ENCODE measurements at places on chromosomes 16 and 17.

- no peaks in the 10 kb centered on the region for H3K36me3 ChIP-seq
- peaks cover 20% of the 10 kb centered on the region for H3K4me1 ChIP-seq
- no peak overlapping the region for H3K4me3 ChIP-seq
- no peak for DNase-seq
- H3K27me3 ChIP-seq: no peaks in the 10 kb centered on the region
Measured at GRCh38 chr17:82493226-82493781, 26.2 kb upstream of the FOXK2 start.

- no peaks in the 10 kb centered on the region for H3K4me1 ChIP-seq
- no peak for DNase-seq
- peaks cover 11% of the 10 kb centered on the region for H3K27me3 ChIP-seq
- no peaks in the 10 kb centered on the region for H3K36me3 ChIP-seq
- no peak overlapping the region for H3K27ac ChIP-seq
Measured at GRCh38 chr16:46844771-46845170, 13.8 kb upstream of the C16orf87 start.

DNA sequence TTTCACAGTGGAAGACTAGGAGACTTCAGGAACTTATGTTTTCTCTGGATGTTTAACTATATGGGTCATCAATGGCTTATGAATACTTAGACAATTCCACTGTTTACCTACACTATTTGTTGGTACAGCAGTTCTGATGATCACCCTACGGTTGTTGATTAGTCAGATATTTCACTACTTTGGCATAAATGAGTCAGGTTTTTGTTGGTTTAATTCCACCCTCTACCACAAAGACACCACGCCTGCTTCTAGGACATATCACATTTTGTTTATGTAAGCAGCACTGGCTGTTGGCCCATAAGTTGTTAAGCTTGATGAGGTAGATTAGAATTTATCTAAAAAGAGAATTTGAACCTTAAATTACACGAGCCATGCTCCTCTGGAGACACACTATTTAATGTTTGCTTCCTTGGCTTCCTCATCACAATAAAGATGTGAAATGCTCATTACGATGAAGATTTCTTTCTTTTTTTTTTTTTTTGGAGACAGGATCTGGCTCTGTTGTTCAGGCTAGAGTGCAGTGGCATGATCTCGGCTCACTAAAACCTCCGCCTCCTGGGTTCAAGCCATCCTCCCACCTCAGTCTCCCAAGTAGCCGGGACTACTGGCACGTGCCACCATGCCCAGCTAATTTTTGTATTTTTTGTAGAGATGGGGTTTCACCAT is 4.3 kb downstream of the GDE1 start:
- peaks cover 40% of the 10 kb centered on the region for H3K4me1 ChIP-seq
- DNase-seq: no peak
- no peak overlapping the region for H3K27ac ChIP-seq
- no peak overlapping the region for H3K4me3 ChIP-seq
- peaks cover 10% of the 10 kb centered on the region for H3K36me3 ChIP-seq

- no peak overlapping the region for H3K4me3 ChIP-seq
- H3K27me3 ChIP-seq: no peaks in the 10 kb centered on the region
- DNase-seq: no peak
- H3K27ac ChIP-seq: peak overlapping the region; percentile 84
- peaks cover 24% of the 10 kb centered on the region for H3K4me1 ChIP-seq
Measured at GRCh38 chr17:82587234-82588086, 60.8 kb downstream of the WDR45B start.

GRCh38 chr17:493666-494065 is 141.1 kb upstream of the RPH3AL start:
- H3K4me1 ChIP-seq: peaks cover 16% of the 10 kb centered on the region
- peak overlapping the region; percentile 6 for H3K4me3 ChIP-seq
- peaks cover 11% of the 10 kb centered on the region for H3K27me3 ChIP-seq
- H3K36me3 ChIP-seq: no peaks in the 10 kb centered on the region
- no peak overlapping the region for H3K27ac ChIP-seq
- no peak for DNase-seq

- H3K4me1 ChIP-seq: peaks cover 42% of the 10 kb centered on the region
- peak overlapping the region; percentile 97 for H3K27ac ChIP-seq
- no peaks in the 10 kb centered on the region for H3K27me3 ChIP-seq
- DNase-seq: no peak
Measured at GRCh38 chr16:69131839-69132423, 457 bp downstream of the CHTF8 start.

GRCh38 chr16:14562691-14563491 is 67.2 kb downstream of the PARN start:
- DNase-seq: no peak
- no peak overlapping the region for H3K4me3 ChIP-seq
- no peak overlapping the region for H3K27ac ChIP-seq
- H3K36me3 ChIP-seq: peaks cover 7% of the 10 kb centered on the region

DNA sequence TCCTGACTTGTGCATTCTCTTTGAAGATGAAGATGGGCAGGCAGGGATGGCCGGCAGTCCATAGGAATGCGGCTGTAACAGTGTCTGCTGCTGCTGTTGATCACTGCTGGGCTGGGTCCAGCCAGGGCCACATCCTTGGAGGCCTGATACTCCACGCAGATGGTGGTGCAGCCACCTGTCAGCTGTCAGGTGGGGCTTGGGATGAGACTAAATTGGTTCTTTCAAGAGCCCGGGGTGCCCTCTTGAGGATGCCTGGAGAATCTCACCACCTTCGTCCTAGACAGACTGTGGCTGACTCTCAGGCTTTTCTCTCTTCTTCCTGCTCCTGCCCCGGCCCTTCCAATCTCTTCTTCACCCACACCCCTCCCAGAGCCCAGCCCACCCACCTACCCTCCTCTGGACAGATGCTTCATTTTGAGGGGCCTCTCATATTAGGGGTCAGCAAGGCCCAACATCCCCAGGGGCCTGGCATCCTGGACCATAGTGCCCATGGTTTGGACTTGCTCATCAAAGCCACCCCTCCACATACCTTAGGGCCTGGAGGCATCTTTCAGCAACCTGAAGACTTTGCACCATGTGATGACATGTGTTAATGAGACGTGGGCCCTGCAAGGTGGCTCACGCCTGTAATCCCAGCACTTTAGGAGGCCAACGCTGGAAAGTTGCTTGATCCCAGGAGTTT is 19.1 kb downstream of the OSBPL7 start:
- H3K27ac ChIP-seq: no peak overlapping the region
- peak; percentile 44 for DNase-seq
- peaks cover 2% of the 10 kb centered on the region for H3K4me1 ChIP-seq
- H3K36me3 ChIP-seq: peaks cover 9% of the 10 kb centered on the region
- peaks cover 15% of the 10 kb centered on the region for H3K27me3 ChIP-seq

DNA sequence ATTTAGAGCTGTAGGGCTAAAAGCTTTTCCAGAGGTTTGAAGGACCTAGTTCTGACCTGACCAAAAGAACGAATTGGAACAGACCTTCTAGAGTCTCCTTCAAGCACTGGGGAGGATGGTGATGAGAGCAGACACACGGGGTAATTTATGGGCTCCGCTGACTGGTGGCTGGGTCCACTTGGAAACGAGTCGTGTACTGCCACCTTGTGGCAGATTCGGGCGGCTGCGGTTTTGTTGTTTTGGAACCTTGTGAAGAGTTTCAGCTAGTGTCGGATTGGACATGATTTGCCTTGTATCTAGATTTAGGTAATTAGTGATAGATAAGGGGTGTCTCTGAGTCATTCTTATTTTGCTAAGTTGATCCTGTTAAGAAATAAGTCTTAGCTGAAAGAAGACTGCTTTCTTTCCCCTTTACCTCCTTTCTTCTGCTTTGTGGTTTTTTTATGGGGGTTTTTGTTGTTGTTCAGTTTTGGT is 98.9 kb downstream of the AATF start:
- H3K36me3 ChIP-seq: no peaks in the 10 kb centered on the region
- H3K27me3 ChIP-seq: no peaks in the 10 kb centered on the region
- peaks cover 8% of the 10 kb centered on the region for H3K4me1 ChIP-seq
- H3K27ac ChIP-seq: no peak overlapping the region

DNA sequence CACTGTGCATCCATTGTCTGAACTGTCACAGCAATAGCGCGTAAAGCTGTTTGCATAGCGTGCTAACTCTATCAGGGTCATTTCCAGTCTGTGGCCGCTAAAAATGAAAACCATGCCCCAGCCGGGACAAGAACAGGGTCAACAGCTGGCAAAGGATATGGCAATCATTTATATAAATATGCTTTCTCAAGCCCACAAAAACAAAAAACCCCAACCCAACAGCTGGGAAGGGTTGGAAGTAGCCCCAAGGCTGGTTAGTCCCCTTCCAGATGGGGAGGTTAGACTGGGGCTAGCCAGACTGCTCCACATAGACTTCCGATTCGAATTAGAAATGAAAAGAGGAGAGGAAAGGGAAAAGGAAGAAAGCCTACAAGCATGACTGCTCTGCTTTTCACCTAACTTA is 203.3 kb upstream of the TBX2 start:
- H3K27ac ChIP-seq: no peak overlapping the region
- no peaks in the 10 kb centered on the region for H3K27me3 ChIP-seq
- no peaks in the 10 kb centered on the region for H3K36me3 ChIP-seq
- no peak overlapping the region for H3K4me3 ChIP-seq
- H3K4me1 ChIP-seq: no peaks in the 10 kb centered on the region

GRCh38 chr16:75471723-75472633 is 7.5 kb upstream of the TMEM170A start:
- DNase-seq: peak; percentile 33
- no peaks in the 10 kb centered on the region for H3K36me3 ChIP-seq
- peak overlapping the region; percentile 3 for H3K27ac ChIP-seq
- no peak overlapping the region for H3K4me3 ChIP-seq

GRCh38 chr16:57529391-57530103 is 6.8 kb downstream of the CCDC102A start:
- DNase-seq: no peak
- peak overlapping the region; percentile 98 for H3K27ac ChIP-seq
- H3K4me3 ChIP-seq: peak overlapping the region; percentile 83
- peaks cover 61% of the 10 kb centered on the region for H3K4me1 ChIP-seq

DNA sequence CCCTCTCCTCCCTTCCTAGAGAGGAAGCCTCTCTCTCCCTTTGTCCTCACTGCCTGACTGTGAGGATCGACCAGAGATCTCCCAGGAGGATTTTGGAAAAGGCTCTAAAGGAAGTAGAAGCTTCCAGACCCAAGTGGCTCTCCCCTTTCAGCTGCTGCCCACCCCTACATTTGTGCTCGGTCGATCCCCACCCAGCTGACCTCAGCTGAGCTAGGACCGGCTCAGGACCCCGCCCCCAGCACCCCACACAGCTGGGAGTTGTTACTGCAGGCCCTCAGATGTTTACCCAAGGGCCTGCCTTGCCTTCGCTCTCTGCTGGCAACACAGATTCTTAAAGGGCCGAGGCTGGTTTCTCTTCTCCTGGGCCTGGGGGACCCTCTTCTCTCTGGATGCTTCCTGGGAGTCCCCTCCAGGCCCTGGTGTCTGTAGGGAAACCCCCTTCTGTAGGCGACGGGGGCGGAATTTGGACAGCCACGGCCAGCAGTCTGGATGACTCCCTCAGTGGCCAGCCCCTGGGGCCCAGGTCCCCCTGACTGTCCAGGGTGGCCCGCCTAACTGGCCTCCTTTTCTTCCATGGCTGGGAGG is 26.9 kb upstream of the TIMP2 start:
- no peak for DNase-seq
- no peaks in the 10 kb centered on the region for H3K4me1 ChIP-seq
- no peak overlapping the region for H3K4me3 ChIP-seq
- no peaks in the 10 kb centered on the region for H3K27me3 ChIP-seq
- no peaks in the 10 kb centered on the region for H3K36me3 ChIP-seq

DNA sequence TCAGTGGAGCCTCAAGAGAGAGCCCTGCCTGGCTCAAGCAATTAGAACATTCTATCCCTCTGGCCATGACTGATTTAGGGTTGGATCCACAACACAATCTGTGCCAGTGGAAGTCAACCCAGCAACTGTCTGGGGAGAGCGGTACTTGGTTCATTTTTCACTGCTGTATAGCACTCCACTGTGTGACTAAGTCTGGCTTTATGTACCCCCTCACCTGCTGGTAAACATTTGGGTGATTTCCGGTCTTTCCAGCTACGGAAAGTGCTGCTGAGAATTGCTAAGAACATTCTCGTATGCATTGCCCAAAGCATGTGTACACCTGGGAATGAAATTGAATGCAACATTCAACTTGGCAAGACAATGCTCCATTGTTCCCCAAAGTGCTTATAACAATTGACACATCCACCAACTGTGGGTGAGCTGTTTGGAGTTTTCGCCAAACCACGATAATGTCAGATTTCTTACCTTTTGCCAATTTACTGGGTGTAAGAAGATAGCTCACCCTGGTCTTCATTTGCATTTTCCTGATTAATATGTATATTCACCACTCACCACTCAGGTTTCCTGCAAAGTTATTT is 63.5 kb upstream of the MED9 start:
- H3K27me3 ChIP-seq: peaks cover 8% of the 10 kb centered on the region
- no peak overlapping the region for H3K4me3 ChIP-seq
- peaks cover 34% of the 10 kb centered on the region for H3K4me1 ChIP-seq
- no peak for DNase-seq
- H3K27ac ChIP-seq: no peak overlapping the region

DNA sequence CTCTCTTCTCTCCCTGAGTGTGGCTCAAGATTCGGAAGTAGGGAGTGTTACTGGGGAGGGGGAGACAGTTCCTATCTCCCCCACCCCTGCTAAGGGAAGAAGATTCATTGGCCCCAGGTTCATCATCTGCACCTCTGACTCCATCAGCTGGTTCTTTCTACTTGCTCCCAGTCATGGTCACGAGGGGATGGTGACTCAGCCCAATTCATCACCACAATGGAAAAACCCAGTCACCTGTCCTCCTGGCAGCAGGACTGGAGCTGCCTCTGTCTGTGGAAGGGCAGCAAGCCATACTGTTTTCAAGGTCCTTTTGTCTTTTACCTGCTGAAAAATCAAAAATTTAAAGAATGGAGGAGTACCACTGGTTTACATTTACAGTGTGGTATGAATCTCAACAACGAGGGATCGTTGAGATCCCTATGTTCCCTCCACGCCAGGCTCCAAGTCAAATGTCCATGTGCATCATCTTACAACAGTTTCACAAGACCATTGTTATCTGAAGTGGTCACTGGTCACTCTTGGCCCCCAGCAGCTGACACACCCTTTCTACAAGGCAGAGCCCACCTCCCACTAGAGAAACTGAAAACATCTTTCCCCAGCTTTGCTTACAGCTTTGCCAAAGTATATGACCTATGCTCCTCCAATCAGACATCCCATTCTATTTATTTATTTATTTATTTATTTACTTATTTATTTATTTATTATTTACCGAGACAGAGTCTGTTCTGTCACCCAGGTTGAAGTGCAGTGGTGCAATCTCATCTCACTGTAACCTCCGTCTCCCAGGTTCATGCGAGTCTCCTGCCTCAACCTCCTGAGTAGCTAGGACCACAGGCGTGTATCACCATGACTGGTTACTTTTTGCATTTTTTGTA is 40.4 kb upstream of the NDRG4 start:
- H3K4me3 ChIP-seq: no peak overlapping the region
- H3K27ac ChIP-seq: no peak overlapping the region
- no peaks in the 10 kb centered on the region for H3K36me3 ChIP-seq

GRCh38 chr17:13996276-13996675 is 73.0 kb upstream of the COX10 start:
- H3K4me1 ChIP-seq: peaks cover 4% of the 10 kb centered on the region
- DNase-seq: no peak
- H3K27ac ChIP-seq: no peak overlapping the region
- no peaks in the 10 kb centered on the region for H3K27me3 ChIP-seq
- H3K36me3 ChIP-seq: no peaks in the 10 kb centered on the region

GRCh38 chr17:50137042-50137441 is 7.1 kb upstream of the SAMD14 start:
- H3K4me3 ChIP-seq: no peak overlapping the region
- H3K27ac ChIP-seq: peak overlapping the region; percentile 42
- peaks cover 28% of the 10 kb centered on the region for H3K36me3 ChIP-seq
- no peaks in the 10 kb centered on the region for H3K27me3 ChIP-seq

Data from naive B cell (primary cell).